ENCODE measurements at places on chromosomes 7 and 10. TPM values are rescaled to one million over a fixed set of nuclear protein-coding genes. Genes with fewer than 3 reads are reported as not detected.

DNA sequence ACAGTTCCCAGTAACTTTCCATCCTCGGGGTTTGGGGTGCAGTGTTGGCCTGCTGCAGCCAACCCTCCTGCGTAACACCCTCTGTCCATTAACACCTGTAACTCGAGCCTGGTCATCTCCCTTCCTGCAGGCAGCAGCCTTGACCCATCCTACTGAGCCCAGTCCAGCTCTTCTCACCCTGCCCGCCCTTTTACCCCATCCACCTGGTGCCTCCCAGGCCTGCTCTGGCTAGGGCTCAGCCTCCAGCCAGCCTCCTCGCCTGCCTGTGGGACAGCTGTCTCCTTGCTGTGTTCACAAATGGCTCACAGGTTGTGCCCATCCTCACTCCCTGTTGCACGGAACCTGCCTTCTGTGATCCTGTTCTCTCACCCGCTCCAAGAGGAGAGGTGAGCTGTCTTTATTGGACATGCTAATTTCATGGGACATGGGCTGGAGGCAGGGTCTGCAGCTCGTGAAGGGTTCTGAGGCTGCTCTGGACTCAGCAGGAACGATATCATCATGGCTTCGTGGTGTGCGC, 277.2 kb upstream of the TCERG1L start:
- no peak overlapping the region for H3K4me3 ChIP-seq
- H3K36me3 ChIP-seq, result peaks cover 2% of the 10 kb centered on the region
- H3K27ac ChIP-seq, result no peak overlapping the region
- no peak for DNase-seq
- peaks cover 5% of the 10 kb centered on the region for H3K27me3 ChIP-seq

The CASTOR2 gene
- 2.1 TPM for total RNA-seq

GRCh38 chr7:137669706-137670105, 177.1 kb downstream of the DGKI start:
- H3K4me1 ChIP-seq, result no peaks in the 10 kb centered on the region
- DNase-seq, result no peak

DNA sequence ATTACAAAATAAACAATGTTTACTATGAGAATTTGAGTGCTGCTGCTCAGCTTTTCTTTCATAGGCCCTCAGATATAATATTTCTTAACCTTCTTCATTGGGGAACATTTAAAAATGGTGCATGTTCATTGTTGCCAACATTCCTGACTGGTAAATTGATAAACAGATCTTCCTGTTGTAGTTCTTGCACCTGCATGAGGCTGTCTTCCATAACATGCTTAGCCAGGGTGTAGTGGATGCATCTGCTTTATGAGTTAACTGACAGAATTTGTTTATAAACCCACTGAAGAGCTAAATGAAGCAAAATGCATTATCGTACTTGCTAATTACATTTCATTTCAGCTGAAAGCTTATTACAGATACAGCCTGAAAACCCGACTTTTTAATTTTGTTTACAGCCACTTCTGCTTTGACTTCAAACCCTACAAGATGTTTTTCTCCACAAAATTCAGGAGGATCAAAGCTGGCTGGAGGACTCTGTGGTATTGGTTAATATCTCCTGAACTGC, 177.2 kb downstream of the SEM1 start:
- peaks cover 17% of the 10 kb centered on the region for H3K27me3 ChIP-seq
- H3K36me3 ChIP-seq, result no peaks in the 10 kb centered on the region
- H3K4me1 ChIP-seq, result no peaks in the 10 kb centered on the region
- H3K4me3 ChIP-seq, result no peak overlapping the region
- H3K27ac ChIP-seq, result no peak overlapping the region
- no peak for DNase-seq

GRCh38 chr10:13528875-13529713, at the start of gene BEND7:
Gene BEND7 (minus strand): TSS chr10:13529014. CDS start chr10:13528533, 481 bp downstream.
- no peak for DNase-seq

The PILRA gene
- 0.27 TPM for total RNA-seq
